ENCODE measurements at places on chromosomes 12 and 14.

GRCh38 chr14:92959189-92959531 is 36.2 kb downstream of the CHGA start:
- no peak for DNase-seq

DNA sequence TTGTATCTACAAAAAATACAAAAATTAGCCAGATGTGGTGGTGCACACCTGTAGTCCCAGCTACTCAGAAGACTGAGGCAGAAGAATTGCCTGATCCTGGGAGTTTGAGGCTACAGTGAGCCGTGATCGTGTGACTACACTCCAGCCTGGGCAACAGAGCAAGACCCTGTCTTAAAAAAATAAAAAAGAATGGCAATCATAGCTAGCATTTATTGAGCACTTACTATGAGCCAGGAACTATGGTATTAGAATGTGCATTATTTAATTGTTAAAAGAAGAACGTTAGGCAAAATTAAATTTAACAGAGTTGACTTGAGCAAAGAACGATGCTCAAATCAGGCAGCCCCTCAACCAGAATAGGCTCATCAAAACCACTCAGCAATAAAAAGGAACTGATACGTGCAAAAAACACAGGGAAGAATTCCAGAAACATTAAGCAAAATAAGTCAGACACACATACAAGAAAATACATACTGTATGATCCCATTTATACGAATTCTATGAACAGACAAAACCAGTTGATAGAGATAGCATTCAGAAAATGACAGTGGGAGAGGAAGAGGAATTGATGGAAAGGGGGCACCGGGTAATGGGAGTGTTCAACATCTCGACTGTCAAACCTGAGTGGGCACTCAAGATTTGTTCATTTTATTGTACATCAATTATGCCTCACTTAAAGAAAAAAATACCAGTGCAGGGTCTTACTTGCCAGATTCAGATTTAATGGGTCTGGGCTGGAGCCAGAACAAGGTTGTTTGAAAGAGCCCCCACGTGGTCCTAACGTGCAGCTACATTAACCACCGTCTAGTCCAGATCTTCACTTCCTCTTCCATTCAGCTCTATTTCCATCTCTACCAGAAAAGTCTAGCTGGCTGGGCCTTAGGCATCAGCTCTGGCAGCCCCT is 8.0 kb downstream of the SCNN1A start:
- DNase-seq: no peak

- no peak for DNase-seq
Observed at GRCh38 chr14:78683981-78684380, 513.8 kb downstream of the NRXN3 start.

DNA sequence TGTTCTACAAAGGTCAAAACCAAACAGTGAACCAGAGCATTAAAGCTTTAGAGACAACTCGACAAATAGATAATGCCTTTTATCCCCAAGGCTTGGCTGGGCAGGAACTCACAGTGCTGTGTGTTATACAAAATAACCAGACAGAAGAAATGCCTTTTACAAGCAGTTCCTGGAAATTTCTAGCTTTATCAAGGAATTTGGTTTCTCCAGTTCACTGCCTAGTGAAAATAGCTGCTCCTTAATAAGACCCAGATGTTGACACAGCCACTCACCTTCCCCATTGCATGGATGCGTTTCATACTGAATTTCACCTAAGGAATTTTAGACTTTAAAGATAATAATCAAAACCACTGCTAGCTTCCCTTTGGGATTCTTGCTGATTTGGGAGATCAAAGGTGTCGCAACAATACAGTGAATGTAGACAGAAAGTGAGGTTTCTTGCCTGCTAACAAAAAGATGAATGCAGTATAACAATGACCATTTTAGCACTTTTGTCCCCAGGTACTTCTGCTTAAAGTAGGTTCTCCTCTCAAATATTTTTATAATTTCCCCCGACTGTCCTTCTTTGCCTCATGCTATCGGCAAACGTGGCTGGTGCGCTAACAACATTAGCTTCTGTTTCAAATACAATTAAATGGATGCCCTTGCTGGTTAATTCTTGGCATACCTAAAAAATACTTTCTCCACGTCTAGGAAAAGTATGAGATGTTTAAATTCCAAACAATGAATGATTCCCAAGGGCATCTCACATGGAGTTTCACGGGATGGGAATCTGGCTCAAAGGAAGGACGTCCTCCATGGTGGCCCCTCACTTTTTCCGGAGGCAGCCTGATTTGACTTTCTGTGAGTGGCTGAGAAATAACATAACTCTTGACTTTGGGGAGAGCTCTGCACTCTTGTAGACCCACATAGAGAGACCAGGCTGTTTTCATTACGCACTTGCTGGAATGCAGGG is 162.4 kb downstream of the C12orf75 start:
- no peak for DNase-seq

DNA sequence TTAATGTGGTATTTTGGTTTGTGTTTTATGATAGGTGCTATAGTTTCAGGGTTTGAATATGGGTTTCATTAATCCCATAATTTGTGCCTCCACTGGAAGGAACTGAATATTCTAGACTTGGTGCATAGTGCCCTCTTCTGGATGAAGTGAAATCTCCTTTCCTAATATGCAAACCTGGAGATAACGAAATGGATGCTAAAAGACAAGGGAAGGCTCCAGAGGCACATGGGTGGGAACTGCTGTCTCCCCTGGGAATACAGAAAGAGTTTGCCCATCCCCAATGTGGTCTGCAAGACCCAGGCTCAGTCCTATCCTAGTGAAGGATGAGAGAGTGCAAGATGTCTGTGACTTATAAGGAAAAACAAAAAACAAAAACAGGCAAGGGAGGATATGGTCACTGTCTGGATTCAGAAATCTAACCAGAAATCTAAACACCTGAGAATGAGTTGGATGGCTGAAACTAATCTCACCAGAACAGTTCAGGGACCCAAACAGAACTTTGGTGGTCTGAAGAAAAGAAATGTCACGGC is 142.3 kb upstream of the TMPO start:
- peak; percentile 33 for DNase-seq

DNA sequence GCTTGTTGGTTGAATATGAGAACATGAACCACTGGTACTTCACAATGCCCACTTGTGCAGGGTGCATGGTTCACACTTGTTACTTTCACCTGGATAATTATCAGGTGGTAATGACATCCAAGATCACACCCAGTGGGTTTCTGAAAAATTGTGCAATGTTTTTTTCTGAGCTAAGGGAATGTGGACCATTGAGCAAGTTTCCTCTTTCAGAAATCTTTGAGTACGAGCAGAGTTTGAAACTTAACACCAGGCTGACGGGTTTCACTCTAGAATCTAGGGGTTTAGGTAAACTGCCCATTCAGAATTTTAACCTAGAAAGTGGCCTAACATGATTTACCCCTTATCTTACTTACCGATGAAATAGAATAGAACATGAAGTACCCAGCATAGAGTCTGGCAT is 389.6 kb downstream of the PAWR start:
- DNase-seq: no peak

- no peak for DNase-seq
Observed at GRCh38 chr14:97994020-97994531, 1196.9 kb downstream of the VRK1 start.

DNA sequence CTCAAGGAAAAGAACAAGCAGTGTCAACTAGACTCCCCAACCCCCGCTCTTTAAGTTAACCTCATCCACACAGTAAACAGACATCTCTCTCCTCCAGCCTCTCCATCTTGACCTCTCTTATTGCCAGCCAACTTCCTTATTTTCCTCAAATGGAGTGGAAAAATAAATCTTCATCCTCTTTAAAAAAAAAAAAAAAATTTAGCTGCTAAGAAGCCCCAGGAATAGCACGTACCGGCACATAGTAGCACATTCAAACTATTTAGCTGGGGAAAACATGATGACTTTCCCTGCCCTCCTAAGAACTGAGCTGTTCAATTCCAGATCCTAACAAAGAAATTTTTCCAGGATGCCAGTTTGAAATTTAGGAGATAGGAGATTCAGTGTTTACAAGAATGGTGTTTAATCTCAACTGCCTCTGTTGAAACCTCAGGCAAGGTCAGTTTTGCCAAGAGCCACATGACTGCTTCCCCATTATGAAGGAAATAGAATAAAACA is 90.8 kb downstream of the EPS8 start:
- no peak for DNase-seq

GRCh38 chr14:87483271-87484260 is 509.4 kb downstream of the GALC start:
- DNase-seq: no peak

DNA sequence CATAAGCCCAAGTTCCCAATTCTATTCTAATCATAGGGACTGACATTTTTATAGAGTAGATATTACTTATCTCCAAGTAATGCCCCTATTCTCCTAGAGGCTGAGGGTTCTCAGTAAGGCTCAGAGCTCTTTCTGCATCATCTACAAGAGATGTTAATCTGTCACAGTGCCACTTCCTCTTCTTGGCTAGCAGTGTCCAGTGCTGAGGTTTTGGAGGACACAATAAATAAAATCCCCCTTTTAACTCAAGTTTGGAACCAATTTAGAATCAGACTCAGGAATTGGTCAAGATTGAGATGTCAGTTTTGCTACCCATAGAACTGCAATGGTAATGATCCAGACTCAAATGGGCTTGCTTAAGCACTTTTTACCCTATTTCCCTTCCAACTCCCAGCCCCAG is 154.1 kb upstream of the ARID2 start:
- no peak for DNase-seq

- DNase-seq: no peak
Observed at GRCh38 chr14:44113769-44114730, 393.0 kb downstream of the FSCB start.

DNA sequence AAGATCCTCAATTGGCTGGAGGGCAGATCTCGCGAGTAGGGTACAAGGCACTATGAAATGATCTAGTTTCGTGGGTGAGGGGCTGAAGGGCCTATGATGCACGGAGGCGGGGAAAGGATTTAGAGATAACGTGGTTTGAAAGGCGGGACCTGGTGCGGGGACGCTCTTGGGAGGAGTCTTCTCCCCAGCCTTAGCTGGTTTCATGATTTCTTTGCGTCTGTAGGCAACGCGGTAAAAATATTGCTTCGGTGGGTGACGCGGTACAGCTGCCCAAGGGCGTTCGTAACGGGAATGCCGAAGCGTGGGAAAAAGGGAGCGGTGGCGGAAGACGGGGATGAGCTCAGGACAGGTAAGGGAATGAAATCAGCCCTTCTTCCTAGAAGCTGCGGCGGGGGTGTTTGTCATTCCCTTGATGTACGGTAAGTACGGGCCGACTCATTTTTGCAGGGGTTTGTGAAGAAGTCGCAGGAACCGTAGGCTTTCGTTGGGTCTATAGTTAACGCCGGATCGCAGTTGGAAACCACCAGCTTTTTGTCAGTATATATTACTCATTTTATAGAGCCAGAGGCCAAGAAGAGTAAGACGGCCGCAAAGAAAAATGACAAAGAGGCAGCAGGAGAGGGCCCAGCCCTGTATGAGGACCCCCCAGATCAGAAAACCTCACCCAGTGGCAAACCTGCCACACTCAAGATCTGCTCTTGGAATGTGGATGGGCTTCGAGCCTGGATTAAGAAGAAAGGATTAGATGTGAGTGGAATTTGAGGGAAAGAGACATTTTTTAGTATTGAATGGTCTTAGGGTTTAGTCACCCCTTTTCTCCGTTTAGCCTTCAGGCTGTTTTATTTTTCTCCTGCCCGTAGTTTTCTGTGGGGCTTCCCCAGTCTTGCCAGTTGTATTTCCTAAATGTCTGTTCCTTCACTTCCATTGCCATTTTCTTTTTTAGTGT is 602 bp downstream of the APEX1 start:
- DNase-seq: no peak

- DNase-seq: no peak
Observed at GRCh38 chr14:50784683-50785456, 46.1 kb downstream of the NIN start.

- DNase-seq: no peak
Observed at GRCh38 chr14:93960108-93960475, 16.3 kb downstream of the ASB2 start.

DNA sequence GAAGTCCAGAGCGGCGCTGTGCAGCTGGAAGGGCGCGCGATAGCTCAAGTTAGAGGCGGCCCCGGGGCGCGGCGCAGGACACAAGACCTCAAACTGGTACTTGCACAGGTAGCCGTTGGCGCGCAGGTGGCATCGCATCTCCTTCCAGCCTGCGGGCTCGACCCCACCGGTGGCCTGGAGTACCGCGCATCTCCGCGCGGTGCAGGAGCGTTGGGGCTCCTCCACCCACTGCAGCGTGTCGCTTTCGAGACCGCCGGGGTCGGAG is 553 bp downstream of the CLEC14A start:
- DNase-seq: no peak

DNA sequence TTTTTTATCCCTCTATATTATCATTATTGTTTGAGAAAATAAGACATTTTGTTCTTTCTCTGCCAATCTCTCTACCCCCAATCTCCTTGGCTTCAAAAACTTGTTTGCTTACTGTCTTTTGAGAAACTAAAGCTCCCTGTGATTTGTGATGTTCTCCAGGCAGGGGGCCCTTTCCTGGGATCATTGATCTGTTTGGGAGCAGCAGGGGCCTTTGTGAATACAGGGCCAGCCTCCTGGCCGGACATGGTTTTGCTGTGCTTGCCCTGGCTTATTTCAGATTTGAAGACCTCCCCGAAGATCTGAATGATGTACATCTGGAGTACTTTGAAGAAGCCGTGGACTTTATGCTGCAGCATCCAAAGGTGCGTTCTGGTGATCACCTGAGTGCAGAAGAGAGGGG is 4.5 kb downstream of the ACOT6 start:
- no peak for DNase-seq

DNA sequence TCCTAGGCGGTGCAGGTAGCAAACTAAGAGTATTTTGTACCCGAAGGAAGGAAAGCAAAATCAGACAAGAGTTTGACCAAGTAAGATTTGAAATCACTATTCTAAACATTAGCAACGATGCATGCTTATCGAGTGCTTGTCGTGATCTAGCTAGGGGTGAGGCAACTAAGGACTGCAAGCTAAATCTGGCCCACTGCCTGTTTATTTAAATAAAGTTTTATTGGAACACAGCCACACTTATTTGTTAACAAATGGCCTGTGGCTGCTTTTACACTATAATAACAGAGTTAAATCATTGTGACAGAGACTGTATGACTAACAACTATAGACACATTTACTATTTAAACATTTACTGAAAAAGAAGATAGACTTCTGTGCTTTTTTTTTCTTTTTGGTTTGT is 983.6 kb downstream of the VRK1 start:
- DNase-seq: no peak

Data from HTR-8/SVneo (cell line).